ENCODE measurements at places on chromosomes 5 and 9.

- H3K27me3 ChIP-seq = no peaks in the 10 kb centered on the region
- H3K27ac ChIP-seq = no peak overlapping the region
- H3K4me1 ChIP-seq = no peaks in the 10 kb centered on the region
- no peak overlapping the region for H3K4me3 ChIP-seq
These were observed 523.0 kb downstream of the CSNK1G3 start for GRCh38 chr5:124034963-124035362.

DNA sequence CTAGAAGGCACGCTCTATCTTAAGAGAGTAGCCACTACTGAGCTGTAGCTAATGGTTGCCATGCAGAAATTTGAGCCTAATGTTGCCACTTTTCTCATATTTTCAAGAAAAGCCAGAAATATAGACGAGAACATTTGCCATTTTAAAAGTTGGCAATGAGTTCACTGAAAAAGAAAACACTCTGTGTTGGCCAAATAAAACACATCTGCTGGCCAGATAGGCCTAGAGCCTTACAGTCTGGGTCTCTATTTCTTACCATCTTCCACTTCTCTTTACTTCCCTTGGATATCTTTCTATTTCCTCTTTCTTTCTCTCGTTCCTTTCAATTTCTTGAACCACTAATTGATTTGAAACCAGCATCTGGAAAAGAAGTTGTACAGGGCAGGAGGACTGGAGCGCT is 36.6 kb upstream of the VCAN start:
- no peak overlapping the region for H3K27ac ChIP-seq
- no peak overlapping the region for H3K4me3 ChIP-seq
- no peaks in the 10 kb centered on the region for H3K4me1 ChIP-seq
- no peaks in the 10 kb centered on the region for H3K27me3 ChIP-seq

GRCh38 chr5:156460471-156460870 is 133.5 kb downstream of the SGCD start:
- no peak overlapping the region for H3K4me3 ChIP-seq
- no peak overlapping the region for H3K27ac ChIP-seq
- no peak for DNase-seq
- no peaks in the 10 kb centered on the region for H3K36me3 ChIP-seq

GRCh38 chr9:38422555-38423260 is 1.5 kb downstream of the IGFBPL1 start:
- no peak for DNase-seq
- peaks cover 6% of the 10 kb centered on the region for H3K4me1 ChIP-seq
- H3K27me3 ChIP-seq = peaks cover 47% of the 10 kb centered on the region
- no peak overlapping the region for H3K4me3 ChIP-seq
- H3K27ac ChIP-seq = no peak overlapping the region

DNA sequence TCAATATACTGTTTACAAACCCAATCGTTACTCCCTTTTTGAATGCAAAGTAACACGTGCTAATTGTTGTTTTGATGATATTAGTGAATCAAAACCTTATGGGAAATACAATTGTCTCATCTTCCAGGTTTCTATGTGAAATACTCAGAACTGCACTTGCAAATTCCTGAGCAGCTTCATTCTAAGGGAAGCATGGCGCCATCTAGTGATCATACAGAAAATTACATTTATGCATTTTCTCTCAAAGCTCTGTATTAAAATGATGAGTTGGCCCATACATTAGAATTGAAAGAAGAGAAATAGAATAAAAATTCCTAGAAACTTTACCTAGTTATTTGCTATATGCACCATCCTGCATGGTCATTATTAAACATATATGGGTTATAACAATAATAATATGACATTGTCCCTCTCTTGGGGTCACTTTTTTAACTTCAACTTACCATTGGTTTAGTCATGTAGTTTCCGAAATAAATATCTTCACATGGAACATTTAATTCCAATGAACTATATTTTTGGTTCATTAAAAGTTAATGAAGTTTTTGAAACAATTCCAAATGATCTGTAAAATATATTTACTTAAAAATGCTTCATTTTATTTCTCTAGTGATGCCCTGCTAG is 220.0 kb downstream of the PDE4D start:
- no peaks in the 10 kb centered on the region for H3K36me3 ChIP-seq
- no peak overlapping the region for H3K4me3 ChIP-seq
- H3K4me1 ChIP-seq = no peaks in the 10 kb centered on the region
- no peak for DNase-seq

GRCh38 chr5:94281236-94281801 is 337.1 kb downstream of the KIAA0825 start:
- no peaks in the 10 kb centered on the region for H3K36me3 ChIP-seq
- H3K4me3 ChIP-seq = no peak overlapping the region
- no peaks in the 10 kb centered on the region for H3K27me3 ChIP-seq
- no peaks in the 10 kb centered on the region for H3K4me1 ChIP-seq
- DNase-seq = no peak

DNA sequence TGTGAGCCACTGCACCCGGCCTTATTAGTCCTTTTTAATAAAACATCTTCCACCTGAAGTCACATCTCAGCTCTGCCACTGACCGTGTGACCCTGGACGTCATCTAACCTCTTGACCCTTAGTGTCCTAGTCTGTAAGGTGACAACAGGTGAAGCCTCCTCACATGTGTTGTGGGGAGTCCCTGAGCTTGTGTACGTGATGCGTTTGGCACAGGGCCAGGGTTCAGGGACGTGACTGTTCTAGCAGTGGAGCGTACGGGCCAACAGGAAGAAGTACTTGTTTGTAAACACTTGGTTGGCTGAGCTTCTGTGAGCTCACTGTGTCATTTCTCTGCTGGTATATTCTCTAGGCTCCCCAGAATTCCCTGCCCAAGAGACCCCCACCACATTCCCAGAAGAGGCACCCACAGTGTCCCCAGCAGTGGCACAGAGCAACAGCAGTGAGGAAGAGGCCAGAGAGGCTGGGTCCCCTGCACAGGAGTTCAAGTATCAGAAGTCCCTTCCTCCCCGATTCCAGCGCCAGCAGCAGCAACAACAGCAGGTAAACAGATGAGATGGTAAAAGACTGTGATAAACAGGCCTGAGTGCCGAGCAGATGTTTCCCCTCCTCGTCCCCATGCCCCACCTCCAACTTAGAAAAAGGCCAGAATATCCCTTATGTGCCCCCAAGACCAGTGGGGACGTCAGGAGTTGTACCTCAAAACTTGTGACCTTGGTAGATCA is 35.3 kb upstream of the POMT1 start:
- no peaks in the 10 kb centered on the region for H3K27me3 ChIP-seq
- H3K4me3 ChIP-seq = no peak overlapping the region
- peaks cover 75% of the 10 kb centered on the region for H3K36me3 ChIP-seq
- no peak for DNase-seq
- no peak overlapping the region for H3K27ac ChIP-seq

- peaks cover 21% of the 10 kb centered on the region for H3K36me3 ChIP-seq
- no peak overlapping the region for H3K4me3 ChIP-seq
- DNase-seq = no peak
- no peak overlapping the region for H3K27ac ChIP-seq
These were observed 10.4 kb upstream of the PDCD1LG2 start for GRCh38 chr9:5499889-5500398.

- no peaks in the 10 kb centered on the region for H3K27me3 ChIP-seq
- H3K36me3 ChIP-seq = no peaks in the 10 kb centered on the region
- no peak overlapping the region for H3K4me3 ChIP-seq
- H3K27ac ChIP-seq = peak overlapping the region; percentile 13
- H3K4me1 ChIP-seq = peaks cover 15% of the 10 kb centered on the region
- no peak for DNase-seq
These were observed 75.9 kb upstream of the PRR16 start for GRCh38 chr5:120388016-120388781.

GRCh38 chr5:151357097-151357496 is 9.7 kb upstream of the SLC36A2 start:
- H3K27ac ChIP-seq = no peak overlapping the region
- no peak for DNase-seq
- H3K4me3 ChIP-seq = no peak overlapping the region
- no peaks in the 10 kb centered on the region for H3K4me1 ChIP-seq
- no peaks in the 10 kb centered on the region for H3K36me3 ChIP-seq
- peaks cover 10% of the 10 kb centered on the region for H3K27me3 ChIP-seq

DNA sequence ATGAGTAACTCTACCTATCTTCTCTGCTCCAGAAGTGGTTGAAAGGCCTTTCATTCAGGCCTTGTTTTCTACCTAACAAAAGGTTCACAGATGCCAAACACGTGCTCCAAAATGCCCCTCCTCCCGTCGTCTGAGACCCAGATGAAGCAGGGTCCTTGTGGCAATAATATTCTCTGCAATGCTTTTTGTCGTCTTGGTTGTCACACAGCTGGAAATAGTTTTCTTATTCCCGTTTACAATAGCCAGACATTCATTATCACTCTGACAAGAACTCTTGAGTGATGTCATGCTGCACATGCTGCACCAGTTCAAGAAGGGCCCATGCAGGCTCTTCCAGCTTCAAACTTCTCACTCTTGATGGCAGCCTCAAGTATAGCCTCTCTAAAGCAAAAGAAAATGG is 7.8 kb downstream of the LPAR1 start:
- no peaks in the 10 kb centered on the region for H3K36me3 ChIP-seq
- H3K4me1 ChIP-seq = peaks cover 3% of the 10 kb centered on the region
- DNase-seq = no peak
- H3K27ac ChIP-seq = no peak overlapping the region
- H3K27me3 ChIP-seq = peaks cover 4% of the 10 kb centered on the region
- no peak overlapping the region for H3K4me3 ChIP-seq

GRCh38 chr9:138047469-138048040 is 170.0 kb downstream of the CACNA1B start:
- H3K27ac ChIP-seq = no peak overlapping the region
- no peaks in the 10 kb centered on the region for H3K4me1 ChIP-seq
- peak; percentile 11 for DNase-seq
- no peak overlapping the region for H3K4me3 ChIP-seq
- H3K27me3 ChIP-seq = no peaks in the 10 kb centered on the region

DNA sequence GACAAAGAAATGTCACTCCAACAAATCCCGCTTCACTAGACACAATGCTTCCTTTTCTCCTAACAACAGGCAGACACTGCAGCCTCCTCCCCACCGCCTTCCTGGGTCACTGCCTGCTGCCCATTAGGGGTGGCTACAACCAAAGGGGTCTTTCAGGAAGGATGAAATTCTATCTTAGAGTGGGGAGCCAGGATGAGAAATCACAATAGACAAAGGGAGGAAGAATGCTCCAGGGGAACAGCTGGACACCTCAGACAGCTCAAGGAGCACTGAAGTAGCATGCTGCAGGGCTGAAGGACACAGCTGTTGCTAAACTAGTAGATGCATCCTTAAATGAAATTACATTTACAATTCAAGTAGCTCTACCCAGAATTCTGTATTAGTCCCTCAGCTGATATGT is 54.2 kb downstream of the PRELID2 start:
- H3K27ac ChIP-seq = no peak overlapping the region
- DNase-seq = no peak
- no peaks in the 10 kb centered on the region for H3K36me3 ChIP-seq
- peaks cover 1% of the 10 kb centered on the region for H3K4me1 ChIP-seq

GRCh38 chr5:53418409-53418808 is 62.0 kb upstream of the FST start:
- H3K36me3 ChIP-seq = no peaks in the 10 kb centered on the region
- H3K27me3 ChIP-seq = peaks cover 5% of the 10 kb centered on the region
- no peak overlapping the region for H3K27ac ChIP-seq
- DNase-seq = no peak
- H3K4me1 ChIP-seq = no peaks in the 10 kb centered on the region
- no peak overlapping the region for H3K4me3 ChIP-seq

DNA sequence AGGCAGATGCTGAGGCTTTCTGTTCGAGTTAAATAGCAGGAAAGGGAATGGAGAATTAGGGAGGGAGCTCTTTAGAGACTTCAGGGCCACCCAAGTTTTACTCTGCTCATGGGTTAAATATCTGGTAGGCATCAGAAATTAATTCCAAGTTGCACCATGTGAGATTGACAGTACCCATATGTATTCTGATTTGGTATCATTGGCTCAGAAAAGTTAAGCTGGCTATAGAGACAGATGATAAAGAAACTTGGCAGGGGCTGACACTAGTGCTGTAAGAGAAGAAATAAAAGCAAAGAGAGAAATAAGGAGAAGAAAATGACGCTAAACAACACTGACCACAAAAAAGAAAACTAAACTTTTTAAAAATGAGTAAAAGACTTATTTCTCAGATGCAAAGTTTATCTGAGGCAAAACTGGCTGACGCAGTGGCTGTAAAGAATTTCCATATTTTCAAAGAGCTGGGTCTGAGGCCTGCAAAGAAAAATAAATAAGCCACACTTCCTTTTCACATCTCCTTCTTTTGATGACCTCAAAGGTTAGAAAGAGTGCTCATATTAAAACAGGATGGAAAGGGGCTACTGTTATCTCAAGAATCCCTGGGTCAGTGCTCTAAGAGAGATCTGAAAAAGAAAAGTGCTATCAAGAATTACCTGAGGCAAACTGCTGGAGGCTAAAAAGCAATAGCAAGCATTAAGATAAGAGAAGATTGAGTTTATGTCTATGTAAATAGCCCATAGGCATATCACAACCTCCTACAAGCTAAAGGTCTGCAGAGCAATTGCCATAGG is 399.0 kb upstream of the MEF2C start:
- H3K27ac ChIP-seq = no peak overlapping the region
- no peak for DNase-seq
- H3K27me3 ChIP-seq = no peaks in the 10 kb centered on the region
- no peaks in the 10 kb centered on the region for H3K4me1 ChIP-seq
- no peaks in the 10 kb centered on the region for H3K36me3 ChIP-seq

- H3K27me3 ChIP-seq = no peaks in the 10 kb centered on the region
- no peak overlapping the region for H3K27ac ChIP-seq
- H3K36me3 ChIP-seq = no peaks in the 10 kb centered on the region
- no peak overlapping the region for H3K4me3 ChIP-seq
- H3K4me1 ChIP-seq = no peaks in the 10 kb centered on the region
These were observed 219.4 kb downstream of the SPOCK1 start for GRCh38 chr5:137279521-137280231.

DNA sequence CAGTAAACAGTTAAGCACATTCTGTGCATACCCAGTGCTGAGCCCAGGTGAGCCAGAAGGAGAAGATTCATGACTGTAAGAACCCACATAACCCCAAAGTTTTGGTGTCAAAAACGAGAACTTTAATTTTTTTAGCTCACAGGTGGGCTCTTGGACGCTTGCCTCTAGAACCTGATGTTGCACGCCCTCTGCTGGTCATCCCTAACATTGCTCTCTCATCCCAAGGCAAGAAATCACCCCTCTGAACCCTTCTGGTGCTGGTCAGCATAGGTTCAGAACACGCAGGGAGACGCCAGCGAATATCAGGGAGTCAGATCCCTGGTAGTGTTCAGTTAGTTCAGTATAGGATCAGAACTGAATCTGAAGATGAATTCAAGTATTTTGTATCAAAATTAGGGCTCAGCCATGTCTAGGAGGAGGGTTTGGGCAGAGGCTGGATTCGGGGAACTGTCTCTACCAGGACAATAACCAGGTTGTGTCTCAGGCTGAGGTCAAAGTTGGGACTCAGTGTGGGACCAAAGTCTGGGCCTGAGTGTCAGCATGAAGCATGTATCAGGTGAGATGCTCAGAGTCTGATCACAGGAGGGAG is 4.1 kb upstream of the DNAJB5 start:
- peak; percentile 65 for DNase-seq
- peaks cover 56% of the 10 kb centered on the region for H3K4me1 ChIP-seq
- H3K36me3 ChIP-seq = no peaks in the 10 kb centered on the region
- H3K4me3 ChIP-seq = no peak overlapping the region

- H3K27ac ChIP-seq = no peak overlapping the region
- DNase-seq = no peak
- no peak overlapping the region for H3K4me3 ChIP-seq
- H3K27me3 ChIP-seq = no peaks in the 10 kb centered on the region
- no peaks in the 10 kb centered on the region for H3K36me3 ChIP-seq
These were observed 60.7 kb downstream of the PRELID2 start for GRCh38 chr5:145774442-145774841.

GRCh38 chr5:100004969-100005368 is 530.2 kb upstream of the FAM174A start:
- no peaks in the 10 kb centered on the region for H3K27me3 ChIP-seq
- H3K36me3 ChIP-seq = no peaks in the 10 kb centered on the region
- no peak overlapping the region for H3K4me3 ChIP-seq
- DNase-seq = no peak
- H3K4me1 ChIP-seq = no peaks in the 10 kb centered on the region

Data from activated CD4-positive, alpha-beta memory T cell treated with anti-CD3 and anti-CD28 coated beads, Interleukin-2, amount 10 ng/mL, durations not matched to agents 7 days and 5 days (primary cell).